GF-D8 (cell line): ENCODE measurements at places on chromosomes 2 and 18.

DNA sequence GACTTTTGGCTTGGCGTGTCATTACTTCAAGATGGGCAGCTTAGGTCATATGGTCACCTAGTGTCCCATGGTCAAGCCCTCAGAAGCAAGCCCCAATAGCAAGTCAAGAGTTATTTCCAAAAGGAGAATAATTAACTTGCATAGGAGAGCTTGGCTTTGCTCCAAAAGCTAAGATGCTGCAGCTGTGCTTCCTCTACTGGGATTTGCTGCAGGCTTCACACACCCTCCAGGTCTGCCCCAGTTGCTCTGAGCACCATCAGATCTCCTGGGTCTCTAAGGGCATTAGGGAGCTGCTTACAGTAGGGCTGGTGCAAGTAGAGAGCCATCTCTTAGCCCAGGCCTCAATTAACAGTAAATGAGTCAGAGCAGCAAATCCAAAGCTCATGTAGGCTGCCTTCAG lies 46.6 kb downstream of the THUMPD2 start:
- no peak for DNase-seq

GRCh38 chr18:66752733-66753132 lies 148.8 kb upstream of the CDH19 start:
- no peak for DNase-seq

DNA sequence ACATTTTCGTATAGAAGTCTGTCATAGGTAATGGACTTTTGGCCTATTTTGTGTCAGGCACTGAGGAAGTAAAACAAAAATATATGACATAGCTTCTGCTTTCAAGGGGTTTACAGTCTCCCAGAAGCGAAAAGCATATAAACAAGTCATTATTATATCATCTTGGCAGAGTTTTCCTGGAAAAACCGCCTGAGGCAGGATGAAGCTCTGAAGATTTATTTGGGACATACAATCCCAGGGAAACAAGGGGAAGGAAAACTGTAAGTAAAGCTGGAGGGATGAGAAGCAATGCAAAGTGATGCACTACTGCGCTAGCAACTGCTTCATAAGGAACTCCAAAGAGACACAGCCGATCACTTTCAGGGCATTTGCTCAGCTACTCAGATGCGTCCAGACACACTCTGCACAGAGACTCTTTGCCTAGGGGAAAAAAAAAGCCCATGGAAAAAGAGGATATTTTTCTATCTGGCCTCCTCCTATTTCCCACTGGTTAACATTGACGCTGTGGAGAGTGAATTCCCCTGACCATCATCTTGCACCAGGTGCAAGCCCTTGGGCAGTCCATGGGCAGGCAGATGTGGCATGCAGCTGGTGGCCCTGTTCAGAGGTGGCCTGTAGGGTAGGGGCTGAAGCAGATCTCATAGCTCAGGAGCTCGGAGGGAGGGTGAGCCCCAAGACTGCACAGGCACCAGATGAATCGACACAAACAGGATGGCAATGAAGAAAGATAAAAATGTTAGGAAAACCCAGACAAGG lies 158.1 kb downstream of the METTL4 start:
- DNase-seq = no peak

DNA sequence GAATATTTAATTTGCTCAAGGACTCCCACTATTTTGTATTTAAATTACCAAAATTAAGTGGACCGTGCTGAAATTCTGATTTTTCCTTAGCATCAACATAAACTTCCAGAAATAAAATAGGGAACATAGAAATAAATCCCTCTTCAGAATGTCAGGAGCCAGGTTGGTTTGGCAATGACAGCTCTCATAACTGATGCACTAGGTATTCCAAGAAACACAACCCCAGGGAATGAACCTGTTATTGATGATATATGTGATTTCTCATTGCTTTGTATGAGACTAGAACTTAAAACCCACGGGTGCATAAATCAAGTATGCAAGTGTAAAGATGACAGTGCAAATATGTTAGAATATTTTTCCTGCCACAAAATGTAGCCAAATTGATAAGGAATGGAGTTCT lies 12.8 kb downstream of the SLC5A7 start:
- no peak for DNase-seq

DNA sequence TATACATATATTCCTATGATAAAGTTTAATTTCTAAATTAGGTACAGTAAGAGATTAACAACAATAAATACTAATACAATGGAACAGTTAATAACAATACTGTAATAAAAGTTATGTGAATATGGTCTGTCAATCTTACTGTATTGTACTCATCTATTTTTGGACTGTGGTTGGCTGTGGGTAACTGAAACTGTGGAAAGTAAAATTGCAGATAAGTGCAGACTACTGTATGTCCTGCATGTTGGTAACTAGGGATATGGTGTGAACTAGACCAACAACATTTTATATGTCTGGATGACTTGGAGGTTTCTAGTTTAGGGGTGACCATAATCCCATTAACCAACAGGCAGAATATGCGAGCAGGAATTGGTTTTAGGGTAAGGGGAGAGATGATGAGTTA lies 23.3 kb downstream of the PHLPP1 start:
- DNase-seq = no peak

GRCh38 chr2:12501469-12502158 lies 215.1 kb upstream of the TRIB2 start:
- no peak for DNase-seq
